WTC11 (cell line): ENCODE measurements at places on chromosomes 7 and 10. TPM values are rescaled to one million over a fixed set of nuclear protein-coding genes. Genes with fewer than 3 reads are reported as not detected.

- no peaks in the 10 kb centered on the region for H3K36me3 ChIP-seq
- 0 out of 2 replicates have a peak, but pooled peaks cover 5% of the 10 kb centered on the region for H3K4me1 ChIP-seq
- no peak overlapping the region for H3K4me3 ChIP-seq
- no peak for DNase-seq
Observed at GRCh38 chr7:149780056-149780455, 6.7 kb upstream of the ZNF467 start.

Gene NEURL1
- 0.66 to 1.2 TPM (median 0.99 TPM) in 3 replicates for total RNA-seq

Gene EIF3B
- total RNA-seq: 300 to 361 TPM (median 304 TPM) in 3 replicates

Gene ETV1
- 74.9 to 81.4 TPM (median 76.6 TPM) in 3 replicates for total RNA-seq

- no peak overlapping the region for H3K4me3 ChIP-seq
- no peaks in the 10 kb centered on the region for H3K36me3 ChIP-seq
- no peak overlapping the region for H3K27ac ChIP-seq
- H3K27me3 ChIP-seq: 0 out of 2 replicates have a peak, but pooled peaks cover 2% of the 10 kb centered on the region
- peak; percentile 41 for DNase-seq
- peaks cover 14% of the 10 kb centered on the region for H3K4me1 ChIP-seq
Observed at GRCh38 chr10:22997096-22997495, 69.2 kb downstream of the ARMC3 start.
